ENCODE measurements at places on chromosomes 5 and 9.

- DNase-seq, result no peak
These were observed 175.6 kb downstream of the HSD17B3 start for GRCh38 chr9:96126321-96126881.

DNA sequence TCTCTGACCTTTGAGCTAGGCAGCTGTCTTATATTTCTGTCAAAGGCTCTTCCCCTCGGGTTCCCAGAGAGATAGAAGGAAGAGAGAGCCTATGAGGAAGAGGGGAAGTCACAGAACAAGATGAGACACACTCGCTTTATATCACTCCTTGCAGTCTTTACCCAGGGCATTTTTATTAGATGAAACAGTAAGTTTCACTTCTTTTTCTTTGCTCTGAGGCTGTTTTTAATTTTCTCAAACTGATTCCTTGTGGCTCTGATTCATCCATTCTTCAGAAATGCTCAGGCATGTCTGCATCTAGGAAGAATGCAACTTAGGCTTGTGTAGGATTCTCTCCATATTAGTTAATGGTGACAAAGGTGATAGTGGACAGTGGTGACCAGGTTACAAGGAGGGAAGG lies 132.9 kb upstream of the CHD1 start:
- DNase-seq, result no peak

- DNase-seq, result no peak
These were observed 444.7 kb downstream of the HINT1 start for GRCh38 chr5:130720355-130720754.

DNA sequence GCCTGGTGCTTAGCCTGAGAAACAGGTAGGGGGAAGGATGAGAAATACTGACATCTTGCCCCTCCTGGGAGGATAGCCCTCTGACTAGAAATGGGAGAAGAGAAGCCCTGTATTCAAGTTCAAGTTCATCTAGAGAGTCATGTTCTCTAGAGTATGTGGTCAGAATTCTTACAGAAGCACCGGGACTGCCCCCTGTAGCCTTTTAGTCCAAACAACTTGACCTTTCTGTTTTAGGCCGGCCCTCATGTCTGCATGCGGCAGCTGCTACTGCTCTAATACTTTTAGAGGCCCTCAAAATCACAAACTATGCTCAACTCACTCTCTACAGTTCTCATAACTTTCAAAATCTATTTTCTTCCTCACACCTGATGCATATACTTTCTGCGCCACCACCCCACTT lies 47.7 kb downstream of the PHAX start:
- no peak for DNase-seq

DNA sequence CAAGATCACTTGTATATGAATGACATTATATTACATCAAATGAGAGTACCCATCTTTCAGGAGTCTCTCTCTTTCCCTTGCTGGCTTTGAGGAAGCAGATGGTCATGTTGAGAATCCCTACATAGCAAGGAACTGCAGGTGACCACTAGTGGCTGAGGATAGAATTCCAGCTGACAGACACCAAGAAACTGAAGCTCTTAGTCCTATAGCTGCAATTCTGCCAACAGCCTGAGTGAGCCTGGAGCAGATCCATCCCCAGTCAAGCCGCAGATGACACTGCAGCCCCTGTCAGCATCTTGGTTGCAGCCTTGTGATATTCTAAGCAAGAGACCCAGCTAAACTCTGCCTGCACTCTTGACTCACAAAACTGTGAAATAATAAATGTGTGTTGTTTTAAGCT lies 531.5 kb downstream of the CSNK1G3 start:
- DNase-seq, result no peak

- no peak for DNase-seq
These were observed 34.0 kb downstream of the NDST1 start for GRCh38 chr5:150541895-150542294.

GRCh38 chr5:56350597-56351170 lies 117.6 kb upstream of the ANKRD55 start:
- DNase-seq, result no peak

- no peak for DNase-seq
These were observed 83.6 kb upstream of the BNC2 start for GRCh38 chr9:16954040-16954439.

DNA sequence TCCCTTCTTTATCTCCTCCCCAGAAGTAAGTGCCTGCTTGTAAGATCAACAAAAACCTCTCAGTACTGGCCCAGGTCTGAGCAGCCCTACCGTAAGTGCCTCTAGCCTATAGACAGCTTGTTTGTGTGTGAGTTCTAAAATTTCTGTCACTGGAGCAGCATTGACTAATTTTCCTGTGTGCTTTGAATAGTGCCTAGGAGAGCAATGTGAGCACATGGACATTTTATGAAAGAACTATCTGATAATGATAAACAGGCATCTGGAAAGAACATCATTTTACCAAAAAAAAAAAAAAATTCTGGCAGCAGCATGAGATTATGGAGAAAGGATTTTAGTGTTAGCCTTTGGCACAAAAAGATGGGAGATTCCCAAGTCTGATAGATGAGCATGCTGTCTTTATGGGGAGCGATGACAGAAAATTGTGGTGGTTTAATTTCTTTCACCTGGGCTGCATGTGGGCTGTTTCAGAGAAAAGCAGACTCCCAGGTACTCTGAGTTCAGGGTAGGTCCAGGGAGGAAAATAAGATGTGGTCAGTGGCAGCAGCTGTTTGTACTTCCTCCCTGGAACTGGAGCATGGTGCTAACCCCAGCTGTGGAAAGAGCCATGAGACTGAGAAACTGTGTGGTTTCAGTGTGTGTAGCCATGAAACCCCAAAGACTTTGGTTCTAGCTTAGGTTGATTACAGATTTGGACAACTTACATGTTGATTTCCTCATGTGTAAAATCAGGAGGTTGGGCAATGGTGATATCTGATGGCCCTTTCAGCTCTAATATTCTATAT lies 419.9 kb downstream of the NTRK2 start:
- DNase-seq, result no peak

DNA sequence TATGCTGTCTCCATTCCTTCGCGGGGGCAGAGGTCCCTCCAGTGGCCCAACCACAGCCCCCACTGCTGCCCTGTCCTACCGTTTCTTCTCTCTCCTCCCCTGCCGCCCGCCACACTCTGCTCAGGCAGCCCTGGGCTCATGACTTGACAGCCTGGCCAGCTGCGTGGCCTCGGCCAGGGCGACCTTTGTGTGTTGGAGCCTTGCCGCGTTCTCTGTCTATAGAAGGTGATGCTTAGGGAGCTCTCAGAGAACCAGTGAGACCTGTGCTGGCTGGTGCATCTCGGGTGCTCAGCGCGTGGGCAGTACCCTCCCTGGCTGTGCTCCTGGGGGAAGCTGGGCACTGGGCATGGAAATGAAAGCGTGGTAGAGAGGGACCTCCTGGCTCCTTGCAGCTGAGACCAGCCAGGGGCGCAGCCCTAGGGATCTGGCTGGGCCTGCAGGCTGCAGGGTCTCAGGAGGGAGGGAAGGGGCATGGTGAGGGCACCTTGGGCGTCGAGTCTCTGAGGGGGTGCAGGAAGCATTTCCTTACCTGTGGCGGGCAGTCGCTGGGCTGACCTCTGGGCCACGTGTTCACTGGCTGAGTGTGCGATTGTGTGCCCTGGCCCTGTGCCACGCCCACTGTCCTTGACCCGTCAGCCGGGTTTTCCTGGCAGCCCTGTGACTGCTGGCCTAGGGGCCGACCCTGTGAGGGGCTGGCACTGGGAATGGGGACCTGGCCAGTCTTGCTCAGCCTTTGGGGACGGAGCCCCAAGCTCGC lies 50.3 kb downstream of the RXRA start:
- no peak for DNase-seq

DNA sequence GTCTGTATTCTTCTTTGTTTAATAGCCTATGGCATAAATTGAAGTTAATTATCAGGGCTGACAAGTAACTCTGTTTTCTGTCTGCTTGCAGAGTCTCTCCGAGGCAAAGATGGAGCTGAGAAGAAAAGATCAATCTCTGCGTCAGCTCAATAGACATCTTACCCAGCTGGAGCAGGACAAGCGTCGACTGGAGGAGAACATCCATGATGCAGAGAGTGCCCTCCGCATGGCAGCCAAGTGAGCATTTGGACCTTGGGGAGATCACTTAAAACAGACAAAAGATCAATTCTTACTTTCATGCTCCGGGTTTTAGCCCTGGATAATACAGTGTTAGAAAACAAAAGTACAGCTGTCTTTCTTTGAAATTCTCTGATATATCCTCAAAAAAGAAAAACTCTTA lies 293.8 kb downstream of the CCDC171 start:
- DNase-seq, result no peak

- no peak for DNase-seq
These were observed 305.1 kb upstream of the RGMB start for GRCh38 chr5:98468188-98468869.

DNA sequence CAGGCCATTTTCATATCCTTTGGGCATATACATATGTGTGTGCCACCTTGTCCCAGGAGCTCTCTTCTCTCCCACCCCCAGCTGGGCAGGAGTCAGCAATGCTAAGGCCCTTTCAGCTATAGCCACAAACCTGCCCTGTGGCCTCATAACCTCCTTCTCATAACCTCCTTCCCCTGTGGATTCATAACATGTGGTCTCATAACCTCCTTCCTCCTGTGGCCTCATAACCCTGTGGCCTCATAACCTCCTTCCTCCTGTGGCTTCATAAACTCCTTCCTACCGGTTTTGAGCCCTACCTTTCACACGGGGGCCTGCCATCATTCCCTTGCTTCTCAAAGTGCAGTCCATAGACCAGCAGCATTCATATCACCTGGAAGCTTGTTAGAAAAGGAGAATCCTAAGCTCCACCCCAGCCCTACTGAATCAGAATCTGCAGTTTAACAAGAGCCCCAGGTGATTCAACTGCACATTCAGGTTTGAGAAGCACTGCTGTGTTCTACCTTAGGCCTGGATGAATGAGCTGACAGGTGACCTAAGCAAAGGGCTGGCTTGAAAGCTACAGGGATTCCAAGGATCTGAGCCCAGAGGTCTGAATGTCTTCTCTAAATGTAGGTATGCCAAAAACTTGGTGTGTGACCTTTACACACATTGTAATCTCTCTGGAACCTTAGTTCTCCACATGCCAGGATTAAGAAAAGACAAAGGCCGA lies 41.9 kb upstream of the PLPP6 start:
- DNase-seq, result no peak

- no peak for DNase-seq
These were observed 981.2 kb downstream of the TLE4 start for GRCh38 chr9:80552931-80553330.

GRCh38 chr9:134349936-134350335 lies 23.7 kb downstream of the RXRA start:
- DNase-seq, result no peak

DNA sequence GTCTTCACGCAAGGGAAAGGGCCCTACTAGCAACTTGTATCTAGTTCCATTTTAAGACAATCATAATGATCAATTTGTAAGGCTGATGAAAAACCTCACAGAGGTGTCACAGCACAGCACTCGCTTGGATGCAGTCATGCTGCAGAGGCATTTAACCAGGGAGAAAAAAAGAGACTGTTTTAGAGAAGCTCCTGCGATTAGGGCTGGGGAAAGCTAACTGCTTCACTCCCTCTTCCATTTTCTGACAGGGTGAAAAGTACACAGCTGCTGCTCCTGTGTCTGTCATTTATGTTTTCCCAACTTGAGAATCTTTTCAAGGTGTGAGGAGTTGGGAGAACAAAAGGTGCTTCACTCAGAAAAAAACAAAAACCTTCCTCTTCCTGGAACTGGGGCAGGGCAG lies 106.4 kb downstream of the CDK5RAP2 start:
- DNase-seq, result no peak

DNA sequence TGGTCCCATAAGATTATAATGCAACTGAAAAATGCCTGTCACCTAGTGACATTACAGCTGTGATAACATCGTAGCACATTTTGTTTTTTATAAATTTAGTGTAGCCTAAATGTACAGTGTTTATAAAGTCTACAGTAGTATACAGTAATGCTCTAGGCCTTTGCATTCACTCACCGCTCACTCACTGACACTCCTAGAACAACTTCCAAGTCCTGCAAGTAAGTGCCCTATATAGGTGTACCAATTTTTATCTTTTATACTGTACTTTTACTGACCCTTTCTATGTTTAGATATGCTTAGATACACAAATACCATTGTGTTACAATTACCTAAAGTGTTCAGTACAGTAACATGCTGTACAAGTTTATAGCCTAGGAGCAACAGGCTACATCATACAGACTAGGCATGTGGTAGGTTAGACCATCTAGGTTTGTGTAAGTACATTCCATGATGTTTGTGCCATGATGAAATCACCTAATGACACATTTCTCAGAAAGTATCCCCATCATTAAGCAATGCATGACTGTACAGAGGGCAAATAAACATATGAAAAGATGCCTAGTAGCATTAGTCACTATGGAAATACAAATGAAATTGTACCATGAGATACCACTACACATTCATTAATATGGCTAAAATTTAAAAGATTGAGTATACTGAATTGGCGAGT lies 127.6 kb downstream of the TRPM6 start:
- DNase-seq, result no peak

GRCh38 chr9:34218446-34218845 lies 39.6 kb downstream of the UBAP1 start:
- no peak for DNase-seq

DNA sequence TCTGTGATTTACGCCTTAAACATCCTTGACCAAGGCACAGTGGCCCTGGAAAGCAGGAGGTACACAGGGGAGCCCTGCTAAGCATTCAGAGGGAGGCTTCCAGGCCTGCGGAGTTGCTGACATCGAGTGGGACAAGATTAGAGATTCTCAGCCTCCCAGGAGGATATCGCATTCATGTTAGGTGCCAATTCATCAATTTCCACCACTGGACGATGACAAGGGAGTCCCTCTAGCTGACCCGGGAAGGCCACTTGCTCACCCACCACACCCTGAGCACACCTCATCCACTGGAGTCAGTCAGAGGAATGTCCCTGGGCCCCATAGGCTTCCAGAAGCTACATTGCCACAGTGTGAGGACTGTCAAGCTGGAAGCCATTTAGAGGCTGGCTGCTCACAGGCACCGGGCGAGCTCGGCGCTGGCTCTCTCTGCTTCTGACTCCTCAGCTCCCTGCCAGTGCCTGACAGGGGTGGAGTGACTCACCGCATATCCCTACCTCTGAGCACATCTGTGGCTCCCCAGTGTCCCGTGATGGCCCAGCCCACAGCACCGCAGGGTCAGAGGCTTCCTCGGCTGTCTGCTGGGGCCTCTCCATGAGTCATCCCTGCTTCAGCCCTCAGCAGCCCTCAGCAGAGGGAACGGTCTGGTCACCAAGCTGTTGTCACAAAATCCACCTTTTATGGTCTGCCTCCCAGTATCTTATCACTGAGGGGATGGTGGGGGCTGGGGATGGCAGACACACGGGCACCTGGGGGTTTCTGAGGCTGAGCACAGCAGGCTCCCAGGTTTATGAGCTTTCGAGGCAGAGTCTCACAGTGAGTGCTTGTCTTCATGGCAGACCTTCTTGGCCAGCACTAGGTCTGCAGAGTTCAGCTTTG lies 117.5 kb downstream of the ZNF608 start:
- DNase-seq, result no peak

DNA sequence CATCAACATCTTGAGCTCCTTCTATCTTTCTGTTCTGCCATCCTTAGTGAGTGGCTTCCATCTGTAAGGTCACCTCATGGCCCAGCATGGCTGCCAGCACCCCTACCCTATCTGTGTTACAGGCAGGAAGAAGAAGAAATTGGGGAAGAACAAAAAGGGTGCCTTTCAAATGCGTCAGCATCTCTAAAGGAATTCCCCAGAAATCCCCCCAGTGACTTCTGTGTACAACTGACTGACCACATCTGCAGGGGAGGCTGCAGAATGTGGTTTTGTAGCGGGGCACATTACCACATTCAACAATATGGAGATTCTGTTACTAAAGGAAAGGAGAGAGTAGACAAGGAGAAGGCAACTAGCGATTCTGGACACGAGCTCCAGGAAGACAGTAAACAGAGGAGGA lies 40.1 kb downstream of the ALG2 start:
- DNase-seq, result no peak

- DNase-seq, result no peak
These were observed 102.7 kb upstream of the CD180 start for GRCh38 chr5:67299231-67299735.

GRCh38 chr9:296411-296810 lies 81.7 kb downstream of the DOCK8 start:
- DNase-seq, result no peak
